ENCODE measurements at places on chromosomes 1 and 21.

DNA sequence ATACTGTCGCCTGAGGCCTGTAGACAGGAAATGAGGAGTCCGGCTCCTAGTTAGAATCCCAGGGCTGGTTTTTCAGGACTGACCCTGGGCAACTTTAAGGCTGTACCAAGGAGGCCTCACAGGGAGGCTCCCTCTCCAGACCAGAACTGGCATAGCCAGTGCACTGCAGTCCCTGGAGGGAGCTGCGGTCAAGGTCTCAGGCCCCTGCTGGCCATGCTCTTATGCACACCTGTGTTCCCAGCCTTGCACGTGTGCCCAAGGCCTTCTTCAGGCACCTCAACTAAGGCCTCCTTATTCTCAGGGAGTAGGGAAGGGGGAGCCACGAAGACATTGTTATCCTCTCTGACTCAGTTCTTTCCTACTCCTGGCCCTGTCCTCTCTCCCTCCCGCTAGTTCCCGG is 22.0 kb upstream of the IFNAR1 start:
- no peaks in the 10 kb centered on the region for H3K27me3 ChIP-seq
- H3K4me3 ChIP-seq: no peak overlapping the region
- no peak overlapping the region for H3K27ac ChIP-seq
- H3K4me1 ChIP-seq: peaks cover 40% of the 10 kb centered on the region

DNA sequence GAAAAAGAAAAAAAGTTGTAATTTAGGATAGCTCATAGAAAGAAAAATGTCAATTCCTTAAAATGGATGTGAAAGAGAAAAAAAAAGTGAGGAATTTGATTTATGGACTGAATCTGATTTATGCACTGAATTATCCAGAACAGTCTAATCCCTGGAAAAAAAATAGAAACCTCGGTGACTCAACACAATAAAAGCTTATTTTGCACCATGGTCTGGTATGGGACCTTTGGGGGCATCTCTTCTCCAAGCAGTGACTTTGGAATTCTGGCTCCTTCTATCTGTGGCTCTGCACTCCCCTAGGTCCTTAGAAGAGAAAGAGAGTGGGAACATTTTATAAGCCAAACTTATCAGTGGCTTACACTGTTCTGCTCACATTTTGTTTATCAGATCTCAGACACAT is 471.7 kb upstream of the B3GALT2 start:
- no peaks in the 10 kb centered on the region for H3K27me3 ChIP-seq
- no peaks in the 10 kb centered on the region for H3K4me1 ChIP-seq
- H3K27ac ChIP-seq: no peak overlapping the region
- H3K36me3 ChIP-seq: no peaks in the 10 kb centered on the region
- no peak for DNase-seq
- H3K4me3 ChIP-seq: no peak overlapping the region

- no peaks in the 10 kb centered on the region for H3K36me3 ChIP-seq
- no peaks in the 10 kb centered on the region for H3K4me1 ChIP-seq
- no peaks in the 10 kb centered on the region for H3K27me3 ChIP-seq
- DNase-seq: no peak
These were observed 136.2 kb upstream of the F3 start for GRCh38 chr1:94677714-94678113.

GRCh38 chr1:31704271-31705079 is 658 bp upstream of the COL16A1 start:
- no peak for DNase-seq
- peaks cover 38% of the 10 kb centered on the region for H3K4me1 ChIP-seq
- H3K27me3 ChIP-seq: peaks cover 26% of the 10 kb centered on the region
- no peak overlapping the region for H3K27ac ChIP-seq
- no peaks in the 10 kb centered on the region for H3K36me3 ChIP-seq

DNA sequence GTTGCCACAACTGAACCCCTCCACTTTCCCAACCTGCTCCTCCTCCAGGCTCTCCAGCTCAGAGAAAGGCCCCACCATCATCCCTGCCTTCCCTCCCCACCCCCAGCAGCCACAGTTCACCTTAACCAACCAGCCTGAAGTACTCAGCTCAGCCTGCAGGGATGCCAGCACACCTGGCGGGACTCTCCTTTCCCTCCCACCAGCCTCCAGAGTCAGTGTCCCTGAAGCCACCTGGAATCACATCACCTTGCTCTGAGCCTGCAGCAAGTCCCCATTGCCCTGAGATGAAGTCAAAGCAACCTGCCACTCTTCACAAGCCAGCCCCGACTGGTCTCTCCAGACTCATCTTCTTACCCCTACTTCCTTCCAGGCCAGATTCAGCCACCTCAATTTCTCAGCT is 26.2 kb upstream of the ZC3H12A start:
- no peak overlapping the region for H3K4me3 ChIP-seq
- no peaks in the 10 kb centered on the region for H3K27me3 ChIP-seq
- no peak overlapping the region for H3K27ac ChIP-seq

DNA sequence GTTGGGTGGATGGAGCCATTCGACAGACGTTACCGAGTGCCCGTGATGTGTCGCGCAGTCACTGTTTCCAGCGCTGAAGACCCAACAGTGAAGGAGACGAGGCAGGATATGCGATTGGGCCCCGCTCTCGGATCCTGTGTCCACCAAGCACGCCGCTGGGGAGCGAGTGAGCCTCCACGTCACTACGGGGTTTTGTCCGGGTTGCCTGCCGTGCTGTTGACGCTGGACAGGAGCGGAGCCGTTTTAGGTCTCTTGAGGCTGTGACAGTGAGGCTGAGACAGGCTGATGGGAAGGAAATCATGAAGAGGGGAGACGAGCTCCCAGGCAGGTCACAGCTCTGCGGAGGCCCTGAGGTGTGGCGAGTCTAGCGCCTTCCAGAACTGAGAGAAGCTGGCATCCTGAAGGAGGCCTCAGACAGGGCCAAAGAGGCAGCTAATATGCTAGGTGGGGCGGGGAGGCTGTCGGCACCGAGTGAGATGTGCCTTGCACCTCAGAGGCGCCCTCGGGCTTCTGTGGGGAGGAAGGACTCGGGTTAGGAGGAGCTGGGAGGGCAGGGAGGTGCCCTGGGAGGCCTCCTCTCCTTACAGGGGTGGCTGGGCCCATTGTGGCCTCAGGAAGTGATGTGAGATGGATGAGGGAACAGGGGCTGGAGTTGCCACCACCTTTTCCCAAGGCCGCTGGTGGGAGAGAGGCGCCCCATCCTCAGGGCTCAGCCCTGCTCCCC is 196.0 kb upstream of the TMEM51 start:
- no peak for DNase-seq
- H3K4me1 ChIP-seq: no peaks in the 10 kb centered on the region
- no peak overlapping the region for H3K4me3 ChIP-seq
- H3K36me3 ChIP-seq: no peaks in the 10 kb centered on the region

DNA sequence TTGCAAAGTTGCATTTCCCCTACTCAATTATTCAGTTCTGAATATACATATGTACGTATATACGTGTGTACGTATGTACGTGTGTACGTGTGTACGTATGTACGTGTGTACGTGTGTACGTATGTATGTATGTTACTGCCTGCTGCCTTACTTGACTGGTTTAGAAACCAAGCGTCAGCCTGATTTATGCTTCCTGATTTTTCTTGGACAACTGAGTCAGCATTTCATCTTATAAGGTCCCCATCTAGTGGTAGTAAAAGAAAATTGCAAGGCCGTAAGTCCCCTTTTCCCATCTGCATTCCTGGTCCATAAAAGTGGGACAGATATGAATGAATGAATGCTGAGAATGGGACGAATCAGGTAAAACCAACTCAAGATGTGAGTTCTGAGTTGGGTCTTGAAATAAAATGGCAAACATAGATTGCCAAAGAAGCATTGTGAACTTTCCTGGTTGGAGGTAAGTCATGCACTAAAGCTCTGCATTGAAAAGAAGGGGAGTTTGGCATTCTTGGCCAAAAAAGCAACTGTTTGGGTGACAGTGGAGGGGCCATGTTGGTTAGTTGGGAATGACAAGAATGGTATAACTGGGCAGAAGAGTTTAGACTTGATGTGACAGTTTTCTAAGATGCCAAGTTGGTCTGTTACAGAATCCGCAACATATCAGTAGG is 76.4 kb upstream of the DNAH14 start:
- H3K4me1 ChIP-seq: no peaks in the 10 kb centered on the region
- no peaks in the 10 kb centered on the region for H3K36me3 ChIP-seq
- H3K27me3 ChIP-seq: peaks cover 2% of the 10 kb centered on the region
- H3K27ac ChIP-seq: no peak overlapping the region

DNA sequence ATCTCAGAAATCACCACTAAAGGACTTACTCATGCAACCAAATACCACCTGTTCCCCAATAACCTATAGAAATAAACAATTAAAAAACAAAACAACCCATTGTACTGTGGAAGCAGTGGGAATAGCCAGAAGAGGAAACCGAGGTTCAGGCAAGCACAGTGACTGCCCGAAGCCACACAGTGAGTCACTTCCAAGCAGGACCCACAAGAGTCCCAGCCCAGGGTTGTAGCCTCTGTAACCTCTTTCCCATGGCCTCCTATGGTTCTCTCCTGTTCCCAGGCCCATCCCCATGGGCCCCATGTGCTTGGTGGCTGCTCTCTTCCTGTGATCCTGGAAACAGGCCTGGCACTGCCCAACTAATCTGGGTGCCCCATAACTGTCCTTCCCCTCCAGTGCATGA is 29.0 kb upstream of the HTR1D start:
- H3K4me3 ChIP-seq: no peak overlapping the region
- no peaks in the 10 kb centered on the region for H3K4me1 ChIP-seq
- H3K27ac ChIP-seq: no peak overlapping the region

Data from CD4-positive, alpha-beta T cell (primary cell).